ENCODE measurements at places on chromosomes 16 and 17. TPM values are rescaled to one million over a fixed set of nuclear protein-coding genes. Genes with fewer than 3 reads are reported as not detected.

GRCh38 chr16:31428638-31429247 is 583 bp upstream of the COX6A2 start:
- DNase-seq = no peak

- no peak for DNase-seq
Measured at GRCh38 chr17:34811561-34811960, 149.7 kb downstream of the CCT6B start.

- no peak for DNase-seq
Measured at GRCh38 chr16:68346892-68347480, 36.2 kb downstream of the PRMT7 start.

DNA sequence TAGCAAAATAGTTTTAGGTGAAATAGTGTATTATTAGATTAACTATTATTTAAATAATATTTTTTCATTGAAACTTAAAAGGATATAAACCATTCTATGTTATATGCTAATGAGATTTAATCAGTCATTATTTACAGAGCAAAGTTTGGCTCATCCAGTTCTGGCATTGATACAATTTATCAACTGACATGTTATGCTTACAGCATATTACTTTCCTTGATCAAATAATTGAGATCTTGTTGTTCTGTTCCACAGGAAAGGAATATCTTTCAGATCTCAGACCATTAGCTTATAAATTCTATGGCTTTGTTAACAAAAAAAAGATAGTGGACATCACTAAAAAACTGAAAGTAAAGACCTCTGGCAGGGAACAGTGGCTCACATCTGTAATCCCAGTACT is 403.0 kb downstream of the ZFHX3 start:
- no peak for DNase-seq

The CMTM1 gene
- total RNA-seq = 3.4 TPM
